ENCODE measurements at places on chromosomes 2 and 18. TPM values are rescaled to one million over a fixed set of nuclear protein-coding genes. Genes with fewer than 3 reads are reported as not detected.

GRCh38 chr2:64404002-64404731 is 49.8 kb upstream of the LGALSL start:
- H3K4me1 ChIP-seq: no peaks in the 10 kb centered on the region
- no peak for DNase-seq

- no peaks in the 10 kb centered on the region for H3K36me3 ChIP-seq
- no peak for DNase-seq
- no peaks in the 10 kb centered on the region for H3K27me3 ChIP-seq
- no peak overlapping the region for H3K4me3 ChIP-seq
- H3K27ac ChIP-seq: no peak overlapping the region
These were observed 96.8 kb upstream of the CRACDL start for GRCh38 chr2:99032786-99033185.

DNA sequence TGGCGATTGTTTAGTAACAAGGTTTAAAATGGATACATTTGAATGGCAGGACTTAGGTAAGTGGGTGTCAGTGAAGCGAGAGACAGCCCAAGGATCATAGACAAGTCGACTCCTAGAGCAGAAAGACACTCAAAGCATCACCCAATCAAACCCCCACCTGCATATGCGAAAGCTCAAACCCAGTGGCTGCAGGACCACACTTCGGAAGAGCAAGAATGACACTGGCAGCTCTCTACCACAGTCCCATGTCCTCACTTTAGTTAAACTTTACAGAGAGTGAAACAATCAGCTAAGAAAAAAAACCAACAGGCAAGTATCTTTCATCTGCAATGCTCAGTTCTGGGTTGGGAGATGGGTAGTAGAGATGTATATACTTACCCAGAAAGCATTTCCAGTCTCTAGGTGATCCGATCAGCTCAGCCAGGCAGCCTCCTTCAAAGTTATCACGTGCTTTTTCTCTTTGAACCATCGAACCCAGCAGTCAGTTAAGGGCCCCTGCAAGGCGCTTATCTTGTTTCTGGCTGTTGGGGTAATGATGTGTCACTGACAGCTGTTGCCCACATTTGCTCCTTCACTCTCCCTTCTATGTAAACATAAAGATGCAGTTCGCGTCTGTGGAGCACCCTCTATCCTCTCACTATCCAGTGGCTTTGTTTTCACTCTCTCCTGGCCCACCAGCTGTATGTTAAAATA is 357.5 kb upstream of the ID2 start:
- no peaks in the 10 kb centered on the region for H3K27me3 ChIP-seq
- no peak overlapping the region for H3K4me3 ChIP-seq
- peaks cover 23% of the 10 kb centered on the region for H3K4me1 ChIP-seq
- H3K27ac ChIP-seq: no peak overlapping the region
- no peak for DNase-seq

- H3K27me3 ChIP-seq: no peaks in the 10 kb centered on the region
- no peaks in the 10 kb centered on the region for H3K4me1 ChIP-seq
- no peaks in the 10 kb centered on the region for H3K36me3 ChIP-seq
- no peak overlapping the region for H3K27ac ChIP-seq
- DNase-seq: no peak
- no peak overlapping the region for H3K4me3 ChIP-seq
These were observed 75.5 kb upstream of the MSTN start for GRCh38 chr2:190138032-190138431.

GRCh38 chr2:144083211-144083610 is 436.7 kb downstream of the ZEB2 start:
- H3K27ac ChIP-seq: no peak overlapping the region
- H3K36me3 ChIP-seq: no peaks in the 10 kb centered on the region
- no peak overlapping the region for H3K4me3 ChIP-seq
- no peaks in the 10 kb centered on the region for H3K27me3 ChIP-seq
- DNase-seq: no peak
- no peaks in the 10 kb centered on the region for H3K4me1 ChIP-seq

The RPRM gene
- polyA plus RNA-seq: 0.97 TPM

DNA sequence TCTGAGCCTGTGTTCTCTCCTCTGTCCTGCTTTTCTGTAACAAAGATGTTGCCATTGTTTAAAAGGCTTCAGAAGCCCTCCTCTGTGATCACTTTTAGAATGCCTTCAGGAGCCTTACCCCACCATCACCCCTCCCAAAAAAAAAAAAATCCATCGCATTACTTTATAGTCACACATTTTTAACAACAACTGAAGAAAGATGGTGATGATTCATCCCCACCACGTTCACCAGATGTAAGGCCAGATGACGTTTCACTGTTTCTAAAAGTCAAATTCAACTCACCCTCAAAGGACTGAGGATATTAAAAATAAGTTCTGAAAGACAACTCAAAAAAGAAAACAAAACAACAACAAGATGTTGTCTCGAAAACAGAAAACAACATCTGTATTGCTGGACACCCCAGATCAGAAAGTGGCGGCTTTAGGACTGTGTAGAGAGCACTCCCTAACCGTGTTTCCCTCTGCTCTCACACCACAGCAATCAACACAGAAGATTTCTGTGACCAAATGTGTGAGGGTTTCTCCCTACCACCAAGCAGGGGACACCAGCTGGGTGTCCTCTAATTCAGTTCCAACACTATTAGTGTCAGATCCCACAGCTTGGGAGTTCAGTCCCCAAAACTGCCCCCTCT is 61.9 kb upstream of the CREB1 start:
- no peaks in the 10 kb centered on the region for H3K4me1 ChIP-seq
- H3K36me3 ChIP-seq: no peaks in the 10 kb centered on the region
- H3K27me3 ChIP-seq: no peaks in the 10 kb centered on the region

All from CD4-positive, alpha-beta memory T cell (primary cell).